Stimulated activated CD4-positive, alpha-beta T cell treated with anti-CD3 and anti-CD28 coated beads, Interleukin-1b, Interleukin-23, amount 100 ng/mL, for 1 hour (primary cell): ENCODE measurements at places on chromosomes 11 and 22.

DNA sequence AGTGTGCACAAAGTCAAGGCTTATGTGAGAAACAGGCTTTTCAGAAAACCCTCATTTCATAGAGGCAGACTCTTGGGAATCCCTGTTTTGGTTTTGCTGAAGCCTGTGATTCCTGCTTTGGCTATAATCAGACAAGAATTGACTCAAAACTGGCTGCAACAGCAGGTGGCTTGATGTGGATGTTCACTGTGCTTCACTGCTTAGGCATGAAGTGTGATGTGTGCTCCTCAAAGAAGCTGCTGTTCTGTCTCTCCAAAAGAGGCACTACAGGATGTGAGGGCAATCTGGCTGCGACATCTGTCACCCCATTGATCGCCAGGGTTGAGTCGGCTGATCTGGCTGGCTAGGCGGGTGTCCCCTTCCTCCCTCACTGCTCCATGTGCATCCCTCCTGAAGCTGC is 103.5 kb downstream of the C11orf58 start:
- no peak for DNase-seq

DNA sequence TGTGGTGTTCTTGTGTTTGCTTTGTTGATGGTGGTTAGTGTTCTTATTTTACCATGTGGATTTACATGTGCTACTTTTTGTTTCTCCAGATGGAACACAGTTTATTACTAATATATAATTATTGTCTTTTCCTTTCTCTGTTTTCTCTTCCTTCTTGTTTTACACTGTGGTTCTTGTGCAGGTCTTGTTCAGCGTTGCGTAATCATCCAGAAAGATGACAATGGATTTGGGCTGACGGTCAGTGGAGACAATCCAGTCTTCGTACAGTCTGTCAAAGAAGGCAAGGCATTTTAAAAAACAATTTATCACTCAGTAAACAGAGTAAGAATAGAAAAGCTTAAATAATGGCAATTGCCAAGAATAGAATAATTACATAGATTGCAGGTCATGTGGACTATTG is 84.4 kb downstream of the ARHGEF12 start:
- DNase-seq = no peak

GRCh38 chr11:61871158-61871597 is 20.2 kb downstream of the FADS3 start:
- DNase-seq = peak; percentile 15

GRCh38 chr11:6249770-6250555 is 9.7 kb upstream of the CCKBR start:
- no peak for DNase-seq
